ENCODE measurements at places on chromosomes 4 and X. TPM values are rescaled to one million over a fixed set of nuclear protein-coding genes. Genes with fewer than 3 reads are reported as not detected.

F9 gene
- not detected for polyA plus RNA-seq

MAGEA2B gene
- not detected for polyA plus RNA-seq

GRCh38 chr4:6461301-6462165, 10.9 kb downstream of the PPP2R2C start:
- DNase-seq = no peak

GRCh38 chr4:114272226-114272625, 292.8 kb upstream of the ARSJ start:
- DNase-seq = no peak

DNA sequence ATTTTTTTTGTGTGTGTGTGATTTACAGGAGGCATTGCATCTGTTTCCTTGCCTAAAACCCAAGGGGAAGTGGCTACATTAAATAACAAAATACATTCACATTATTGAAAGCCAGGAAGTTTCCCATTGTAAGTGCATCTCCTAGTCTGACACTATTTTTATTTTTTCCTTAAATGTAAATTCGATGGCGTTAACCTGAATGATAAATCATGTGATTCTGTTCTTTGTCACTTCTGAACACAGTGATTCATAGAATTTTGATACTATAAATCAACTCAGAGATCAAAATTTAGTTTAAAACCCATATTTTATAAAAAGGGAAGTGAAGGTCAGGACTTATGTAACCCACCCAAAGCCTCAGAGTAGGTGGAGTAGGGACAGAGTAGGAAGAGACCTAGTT, 258.1 kb downstream of the GABRG1 start:
- no peak for DNase-seq

All from muscle of arm (tissue), 14 donors.